ENCODE measurements at places on chromosomes 12 and 14.
A peak's percentile ranks its signal among the peaks of the same experiment; 100 is the strongest.

GRCh38 chr14:24052656-24053547 lies 1.1 kb downstream of the CARMIL3 start:
- no peak for DNase-seq

DNA sequence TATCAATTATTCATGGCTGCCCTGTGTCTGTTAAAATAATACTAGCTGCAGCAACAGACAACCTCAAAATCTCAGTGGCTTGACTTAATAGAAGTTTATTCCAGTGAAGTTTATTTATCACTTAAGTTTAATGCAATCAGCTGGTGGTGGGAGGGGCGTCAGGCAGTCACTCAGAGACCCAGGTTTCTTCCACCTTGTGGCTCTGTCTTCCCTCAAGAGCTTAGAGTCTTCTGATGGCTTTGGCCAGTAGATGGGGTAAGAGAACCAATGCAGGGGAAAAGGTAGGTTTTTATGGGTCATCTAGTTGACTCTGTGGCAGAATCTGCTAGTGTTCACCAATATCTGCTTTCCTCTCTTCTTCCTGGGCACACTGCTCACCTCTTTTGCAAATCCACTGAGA lies 668.9 kb downstream of the AACS start:
- DNase-seq = no peak

DNA sequence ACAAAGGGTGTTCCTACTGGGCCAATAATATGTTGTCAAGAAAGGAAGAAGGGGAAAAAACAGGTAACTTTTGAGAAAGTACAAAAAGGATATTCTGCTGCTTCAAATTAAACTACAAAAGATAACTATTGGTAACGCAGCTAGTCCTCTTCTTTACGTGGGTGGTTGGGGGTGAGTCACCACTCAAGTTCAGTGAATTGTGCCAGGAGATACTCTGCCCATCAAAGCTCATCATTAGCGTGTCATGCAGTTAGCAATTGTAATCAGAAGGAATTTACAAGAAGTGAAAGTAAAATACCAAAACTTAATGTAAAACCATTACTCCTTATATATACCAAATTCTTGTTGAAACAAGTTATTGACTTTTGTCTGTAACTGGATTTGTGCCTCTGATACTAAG lies 342.0 kb downstream of the NPAS3 start:
- DNase-seq = no peak

DNA sequence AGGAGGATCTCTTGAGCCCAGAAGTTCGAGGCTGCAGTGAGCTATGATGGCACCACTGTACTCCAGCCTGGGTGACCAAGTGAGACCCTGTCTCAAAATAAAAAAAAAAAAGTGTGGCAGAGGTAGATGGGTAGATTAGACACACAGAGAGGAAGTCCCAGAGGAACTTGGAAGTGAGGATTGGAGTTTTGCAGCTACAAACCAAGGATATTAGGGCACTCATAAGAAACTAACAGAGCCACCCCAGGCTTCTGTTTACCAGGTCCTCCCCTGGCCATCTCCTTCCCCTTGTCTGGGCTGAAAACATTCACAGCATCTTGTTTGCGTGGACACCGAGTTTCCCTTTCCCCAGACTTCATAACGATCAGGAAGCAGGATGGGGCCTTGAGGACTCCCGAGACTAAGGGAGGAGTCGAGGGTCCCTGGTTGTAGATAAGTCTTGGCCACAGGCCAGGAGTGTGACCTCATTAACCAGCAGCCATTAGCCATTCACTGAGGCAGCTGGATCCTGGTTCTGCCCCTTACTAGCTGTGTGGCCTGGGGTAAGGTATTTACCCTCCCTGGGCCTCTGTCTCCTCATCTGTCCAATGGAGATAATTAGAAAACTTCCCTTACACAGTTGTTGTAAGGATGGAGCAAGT lies 2.1 kb downstream of the MAP1LC3B2 start:
- DNase-seq = no peak

GRCh38 chr12:82596483-82596882 lies 90.2 kb upstream of the TMTC2 start:
- DNase-seq = no peak

DNA sequence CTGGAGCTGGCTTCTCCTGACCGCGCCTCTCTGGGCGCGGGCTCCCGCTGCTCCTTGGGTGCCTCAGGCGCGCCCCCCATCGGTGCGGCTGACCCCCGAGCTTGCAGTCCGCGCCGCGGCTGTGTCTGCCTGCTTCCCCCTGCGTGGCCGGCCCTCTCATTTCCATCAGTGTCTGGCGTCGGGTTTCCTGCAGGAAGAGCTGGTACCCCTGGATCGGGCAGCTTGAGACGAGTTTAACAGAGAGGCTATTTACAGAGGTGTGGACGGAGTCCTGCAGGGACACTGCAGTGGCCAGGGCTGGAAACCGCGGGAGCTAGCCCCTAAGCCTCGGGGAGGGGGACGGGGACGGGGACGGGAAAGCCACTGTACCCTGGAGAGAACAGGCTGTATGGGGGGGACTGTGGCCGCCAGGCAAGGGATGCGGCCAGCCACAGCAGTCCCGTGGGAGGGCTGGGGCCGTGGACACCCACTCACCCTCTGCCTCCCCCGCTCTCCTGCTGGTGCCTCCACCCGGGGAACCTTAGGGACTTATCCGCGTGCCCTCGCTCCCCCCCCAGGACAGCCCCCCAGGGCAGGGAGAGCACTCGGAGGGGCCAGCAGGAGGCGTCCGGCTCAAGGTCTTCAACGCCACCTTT lies 3.7 kb upstream of the CACNA2D4 start:
- no peak for DNase-seq

DNA sequence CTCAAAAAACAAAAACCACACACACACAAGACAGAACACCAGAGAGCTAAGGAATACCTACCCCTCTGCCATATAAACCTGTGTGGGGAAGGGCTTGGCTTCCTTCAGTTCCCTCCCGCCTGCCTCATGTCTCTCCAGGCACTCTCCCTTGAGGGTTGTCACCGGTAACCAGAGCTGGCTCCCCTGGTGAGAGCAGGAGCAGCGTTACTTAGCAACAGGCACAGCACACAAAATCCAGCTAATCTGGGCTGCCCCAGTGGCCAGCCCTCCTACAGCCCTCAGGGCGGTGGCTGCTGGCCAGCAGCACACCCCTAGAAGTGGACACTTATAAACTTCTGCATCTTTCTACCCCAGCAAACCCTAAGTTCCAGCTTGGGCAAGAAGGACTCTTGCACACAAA lies 21.6 kb upstream of the NR4A1 start:
- no peak for DNase-seq

DNA sequence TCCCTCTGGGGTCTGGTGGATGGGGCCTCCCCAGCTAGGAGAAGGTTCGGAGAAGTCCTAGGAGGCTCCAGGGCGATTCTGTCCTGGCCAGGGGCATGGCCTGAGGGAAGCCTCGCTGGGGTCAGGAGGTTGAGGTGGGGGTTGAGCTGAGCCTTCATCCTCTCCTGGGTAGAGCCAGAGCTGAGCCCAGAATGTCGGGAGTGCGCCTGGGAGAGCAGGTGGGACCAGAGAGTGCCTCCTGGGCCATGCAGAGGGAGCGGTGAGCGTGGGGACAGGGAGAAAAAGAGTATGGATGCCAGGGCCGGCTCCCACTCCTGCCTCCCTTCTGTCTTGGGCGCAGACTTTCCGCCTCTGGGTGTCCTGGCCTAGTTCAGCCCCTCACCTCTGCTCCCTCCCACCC lies 13.1 kb downstream of the RPS6KL1 start:
- DNase-seq = no peak

DNA sequence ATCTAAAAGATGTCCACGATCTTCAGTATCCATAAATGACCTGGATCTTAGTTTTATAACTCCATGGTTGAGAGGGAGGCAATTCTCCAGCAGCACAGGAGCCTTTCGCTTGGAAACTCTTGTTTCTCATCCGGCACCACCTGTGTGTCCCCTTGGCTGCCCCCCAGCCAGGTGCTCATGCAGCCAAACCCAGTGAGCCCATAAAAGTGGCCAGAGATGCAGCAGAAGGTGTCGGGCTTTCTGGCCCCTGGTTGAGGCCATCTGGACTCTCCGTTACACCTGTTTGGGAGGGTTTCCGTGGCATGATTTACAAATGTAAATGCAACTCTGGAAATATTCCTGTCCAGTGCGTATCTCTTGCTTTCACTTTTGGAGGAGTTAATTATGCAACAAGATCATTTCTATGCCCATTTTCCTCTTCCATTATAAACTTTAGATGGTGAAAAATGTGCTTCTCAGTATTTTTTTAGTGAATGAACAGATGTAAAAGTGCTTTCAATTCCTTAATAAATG lies 291.1 kb downstream of the DIO2 start:
- DNase-seq = no peak

DNA sequence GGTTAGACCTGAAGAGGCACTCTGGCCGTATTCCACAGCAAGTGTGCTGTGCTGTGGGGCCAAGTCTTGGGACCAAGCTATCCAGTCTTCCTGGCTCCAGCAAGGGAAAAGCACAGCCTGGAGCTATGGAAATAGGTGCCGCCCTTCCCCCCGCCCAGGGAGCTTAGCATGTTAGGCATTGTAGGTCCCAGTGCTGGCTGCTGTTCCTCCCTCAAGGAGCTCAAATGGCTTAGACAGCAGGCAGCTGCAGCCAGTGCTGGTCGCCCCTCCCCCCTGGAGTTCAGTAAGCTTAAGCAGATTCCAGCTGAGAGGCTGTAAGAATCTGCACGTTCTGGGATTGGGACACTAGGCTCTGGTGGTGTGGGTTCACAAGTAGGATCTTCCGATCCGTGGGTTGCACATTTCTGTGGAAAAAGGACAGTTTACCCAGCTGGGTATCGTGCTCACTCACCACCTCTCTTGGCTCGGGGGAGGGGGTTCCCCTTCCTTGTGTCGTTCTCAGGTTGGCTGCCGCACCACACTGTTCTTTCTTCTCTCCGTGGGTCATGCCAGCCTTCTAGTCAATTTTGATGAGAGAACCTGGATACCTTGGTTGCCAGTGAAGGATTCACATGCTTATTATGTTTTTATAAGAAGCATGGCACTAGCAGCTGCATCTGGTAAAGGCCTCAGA lies 127.3 kb downstream of the CNTN1 start:
- DNase-seq = no peak

GRCh38 chr14:21525571-21525961 lies 580 bp downstream of the SALL2 start:
- no peak for DNase-seq

GRCh38 chr14:89447182-89447944 lies 30.3 kb upstream of the FOXN3 start:
- DNase-seq = no peak

DNA sequence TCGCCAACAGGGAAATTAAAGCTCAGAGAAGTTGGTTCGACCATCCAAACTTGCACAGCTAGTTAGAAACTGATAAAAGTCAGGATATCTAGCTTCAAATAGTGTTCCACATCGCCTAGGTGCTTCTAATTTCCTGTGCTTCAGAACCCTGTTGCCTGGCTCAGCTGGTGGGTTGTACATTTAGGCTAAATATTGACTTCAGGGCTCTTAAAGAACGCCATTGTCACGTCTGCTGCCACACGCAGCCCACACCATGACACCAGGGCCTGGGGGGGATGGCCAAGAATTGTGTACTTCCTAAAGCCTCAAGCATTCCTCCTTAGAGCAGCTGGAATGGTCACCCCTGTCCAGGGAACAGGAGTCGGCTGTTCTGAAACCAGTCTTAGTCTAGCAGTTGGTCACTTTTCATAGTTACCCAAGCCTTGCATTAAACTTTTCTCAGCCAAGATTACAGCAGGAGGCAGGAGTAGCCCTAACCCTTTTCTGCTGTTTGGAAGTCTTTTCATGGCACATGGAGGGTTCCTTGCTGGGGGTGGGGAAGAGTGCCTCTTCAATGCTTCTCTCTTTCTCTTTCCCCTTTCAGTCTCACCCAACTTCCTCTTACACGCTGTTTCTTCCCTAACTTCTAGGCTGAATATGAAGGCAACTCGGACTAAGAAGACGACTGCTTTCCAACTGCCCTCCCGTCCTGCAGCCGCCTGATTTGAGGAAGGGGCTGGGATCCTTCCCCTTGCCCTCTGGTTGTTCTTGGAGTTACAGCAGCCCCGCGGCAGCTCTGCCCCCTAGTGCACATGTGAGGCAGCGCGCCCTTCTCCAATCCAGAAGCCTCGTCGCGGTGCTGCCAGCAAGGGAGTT lies 17.1 kb downstream of the FOS start:
- peak; percentile 78 for DNase-seq

- no peak for DNase-seq
Measured at GRCh38 chr14:87483271-87484260, 509.4 kb downstream of the GALC start.

- no peak for DNase-seq
Measured at GRCh38 chr14:65849091-65849490, 436.6 kb downstream of the FUT8 start.

- peak; percentile 35 for DNase-seq
Measured at GRCh38 chr12:55019784-55020183, at the start of gene NEUROD4. TSS of gene NEUROD4 (plus strand) at chr12:55019974. CDS start at chr12:55026440, 6,466 bp downstream.

- DNase-seq = no peak
Measured at GRCh38 chr12:131894981-131895639, 688 bp downstream of the ULK1 start.

- no peak for DNase-seq
Measured at GRCh38 chr14:99630202-99630601, 14.7 kb upstream of the HHIPL1 start.

GRCh38 chr14:103250874-103251273 lies 83.2 kb upstream of the EIF5 start:
- DNase-seq = no peak

- no peak for DNase-seq
Measured at GRCh38 chr12:121223292-121224285, 13.7 kb downstream of the P2RX4 start.

GRCh38 chr14:20623798-20624197 lies 17.7 kb downstream of the OR6S1 start:
- no peak for DNase-seq

GRCh38 chr12:104510873-104511440 lies 54.2 kb downstream of the CHST11 start:
- no peak for DNase-seq

- DNase-seq = no peak
Measured at GRCh38 chr14:93944348-93945069, 17.4 kb downstream of the FAM181A start.

GRCh38 chr12:28996688-28997087 lies 152.4 kb upstream of the FAR2 start:
- no peak for DNase-seq

- DNase-seq = no peak
Measured at GRCh38 chr14:62187265-62187664, 425.0 kb downstream of the SNAPC1 start.

DNA sequence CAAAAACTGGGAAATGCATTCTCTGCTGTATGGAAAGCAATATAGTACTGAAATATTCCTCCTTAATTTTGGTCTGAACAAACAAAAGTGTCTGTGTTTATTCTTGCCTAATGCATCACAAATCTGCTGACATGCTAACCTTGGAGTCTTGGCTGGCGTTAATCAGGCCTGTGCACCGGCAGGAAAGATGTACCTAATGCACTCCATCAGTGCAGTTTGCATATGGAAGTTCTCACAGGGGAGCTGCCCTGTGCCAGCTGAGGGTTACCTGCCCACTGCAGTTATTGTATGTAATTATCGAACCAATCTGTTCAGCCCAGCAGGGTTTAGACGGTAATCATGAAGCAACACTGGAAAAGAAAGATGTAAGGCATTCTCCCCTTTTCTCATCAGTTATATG lies 76.9 kb downstream of the VRK1 start:
- DNase-seq = no peak

Measured in foreskin melanocyte (primary cell).